ENCODE measurements at places on chromosomes 3 and 15.

- no peaks in the 10 kb centered on the region for H3K27me3 ChIP-seq
- no peak for DNase-seq
- H3K4me3 ChIP-seq, result no peak overlapping the region
Measured at GRCh38 chr3:39065197-39065596, 13.4 kb downstream of the WDR48 start.

DNA sequence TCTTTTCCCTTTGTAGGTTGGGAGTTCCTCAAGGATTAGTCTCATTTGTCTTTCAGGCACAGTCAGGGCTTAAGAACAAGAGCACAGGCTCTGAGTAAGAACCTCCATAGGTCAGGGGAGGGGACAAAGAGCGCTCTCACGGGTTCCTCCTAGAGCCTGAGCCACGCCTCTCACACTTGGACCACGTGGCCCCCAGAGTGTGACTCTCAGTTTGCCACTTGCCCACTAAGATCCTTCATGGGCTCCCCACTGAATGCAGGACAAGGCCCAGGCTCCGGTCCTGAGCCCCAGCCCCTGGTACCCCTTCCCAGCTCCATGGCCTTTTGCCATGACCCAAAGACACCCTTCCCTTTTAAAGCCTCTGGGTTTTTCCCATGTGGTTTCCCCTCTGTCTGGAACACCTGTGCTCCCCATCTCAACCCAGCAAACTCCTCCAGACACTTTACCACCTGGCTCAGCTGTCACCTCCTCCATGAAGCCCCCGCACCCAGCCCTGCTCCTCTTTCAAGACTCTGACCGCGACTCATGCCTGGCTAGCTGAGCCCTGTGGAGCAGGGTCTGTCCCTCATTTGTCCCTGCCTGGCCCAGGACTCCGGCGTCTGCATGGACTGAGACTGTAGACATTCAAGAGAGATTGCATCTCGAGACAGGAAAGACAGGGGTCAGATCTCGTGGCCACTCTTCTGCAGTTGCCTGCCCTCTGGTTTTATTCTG, 32.7 kb downstream of the IQSEC1 start:
- peak; percentile 68 for DNase-seq
- H3K4me1 ChIP-seq, result peaks cover 21% of the 10 kb centered on the region
- H3K27ac ChIP-seq, result peak overlapping the region; percentile 77
- H3K4me3 ChIP-seq, result peak overlapping the region; percentile 57
- H3K36me3 ChIP-seq, result peaks cover 5% of the 10 kb centered on the region
- H3K27me3 ChIP-seq, result no peaks in the 10 kb centered on the region

GRCh38 chr3:121817753-121818152, 17.1 kb downstream of the IQCB1 start:
- H3K27ac ChIP-seq, result peak overlapping the region; percentile 35
- no peak overlapping the region for H3K4me3 ChIP-seq
- peaks cover 30% of the 10 kb centered on the region for H3K36me3 ChIP-seq
- H3K27me3 ChIP-seq, result no peaks in the 10 kb centered on the region
- DNase-seq, result no peak
- peaks cover 66% of the 10 kb centered on the region for H3K4me1 ChIP-seq

DNA sequence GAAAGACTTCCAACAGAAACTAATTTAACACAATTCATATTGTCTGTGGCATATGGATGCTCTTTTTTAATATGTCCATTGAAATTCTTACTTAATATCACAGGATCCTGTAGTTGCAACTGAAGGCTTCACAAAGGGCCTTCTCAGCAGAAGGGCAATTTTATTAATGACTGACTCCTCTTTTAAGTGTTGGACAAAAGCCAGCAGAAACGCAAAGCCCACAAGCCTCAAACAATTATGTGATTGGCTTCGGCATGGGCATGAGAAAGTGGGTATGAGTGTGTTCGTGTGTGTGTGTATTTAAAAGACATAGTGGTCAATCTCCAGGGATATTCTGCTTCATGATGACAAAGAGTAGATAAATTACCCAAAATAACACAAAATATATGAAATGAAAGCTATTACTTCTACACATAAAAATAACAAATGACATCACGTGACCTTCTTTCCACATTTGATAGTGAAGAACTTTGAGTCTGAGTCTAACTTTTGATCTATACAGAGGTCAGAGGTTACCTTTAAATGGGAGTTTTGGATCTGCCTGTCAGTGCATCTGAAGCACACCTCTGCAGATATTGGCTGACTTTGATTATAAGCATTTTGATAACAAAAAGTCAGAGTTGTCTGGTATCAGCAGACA, 496.9 kb downstream of the CADM2 start:
- no peak for DNase-seq
- H3K4me1 ChIP-seq, result no peaks in the 10 kb centered on the region
- no peaks in the 10 kb centered on the region for H3K36me3 ChIP-seq
- H3K27ac ChIP-seq, result no peak overlapping the region
- no peaks in the 10 kb centered on the region for H3K27me3 ChIP-seq

DNA sequence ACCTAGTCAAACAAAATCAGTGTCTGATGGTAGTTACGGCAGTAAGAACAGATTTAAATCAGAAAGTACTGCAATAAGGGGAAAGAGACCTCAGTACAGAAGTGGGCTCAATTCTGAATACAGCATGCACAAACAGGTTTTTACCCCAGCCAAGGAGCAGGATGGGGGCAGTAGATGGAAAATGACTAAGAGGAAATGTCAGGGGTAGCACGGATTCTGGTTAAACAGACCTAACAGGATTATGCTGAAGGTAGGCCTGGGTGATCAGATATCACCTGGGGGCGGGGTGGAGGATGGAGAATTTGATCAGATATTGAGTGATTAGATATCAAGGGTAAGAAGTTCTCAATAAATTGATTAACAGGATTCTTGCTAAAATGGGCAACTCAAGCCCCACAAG, 19.0 kb downstream of the MESD start:
- no peak for DNase-seq
- H3K27ac ChIP-seq, result no peak overlapping the region
- no peak overlapping the region for H3K4me3 ChIP-seq
- no peaks in the 10 kb centered on the region for H3K27me3 ChIP-seq
- peaks cover 11% of the 10 kb centered on the region for H3K36me3 ChIP-seq

DNA sequence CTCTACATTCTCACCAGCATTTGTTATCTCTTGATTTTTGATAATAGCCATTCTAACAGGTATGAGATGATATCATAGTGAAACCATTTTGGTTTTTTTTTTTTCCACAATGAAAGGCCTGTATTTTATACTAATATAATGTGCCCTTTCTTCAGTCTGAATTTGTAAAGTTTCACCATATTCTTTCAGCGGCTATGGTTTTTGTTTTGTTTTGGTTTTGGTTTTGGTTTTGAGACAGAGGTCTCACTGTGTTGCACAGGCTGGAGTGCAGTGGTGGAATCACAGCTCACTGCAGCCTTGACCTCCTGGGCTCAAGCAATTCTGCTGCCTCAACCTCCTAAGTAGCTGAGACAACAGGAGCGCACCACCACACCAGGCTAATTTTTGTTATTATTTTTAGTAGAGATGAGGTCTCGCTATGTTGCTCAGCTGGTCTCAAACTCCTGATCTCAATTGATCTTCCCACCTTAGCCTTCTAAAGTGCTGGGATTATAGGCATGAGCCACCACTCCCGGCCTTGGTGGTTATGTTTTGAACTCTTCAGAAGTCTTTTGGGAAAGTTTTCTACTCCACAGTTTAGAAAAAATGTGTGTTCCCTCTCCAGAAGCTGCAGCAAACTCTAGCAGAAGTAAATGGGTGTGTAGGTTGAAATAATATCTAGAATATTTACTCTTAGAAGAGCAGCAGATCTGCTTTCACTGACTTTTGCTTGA, 110.2 kb upstream of the UMPS start:
- DNase-seq, result no peak
- H3K27ac ChIP-seq, result peak overlapping the region; percentile 88
- H3K36me3 ChIP-seq, result no peaks in the 10 kb centered on the region
- peak overlapping the region; percentile 59 for H3K4me3 ChIP-seq
- peaks cover 6% of the 10 kb centered on the region for H3K27me3 ChIP-seq
- peaks cover 16% of the 10 kb centered on the region for H3K4me1 ChIP-seq

GRCh38 chr15:89794627-89795241, 18.6 kb downstream of the MESP2 start:
- H3K4me1 ChIP-seq, result no peaks in the 10 kb centered on the region
- peaks cover 42% of the 10 kb centered on the region for H3K27me3 ChIP-seq
- H3K4me3 ChIP-seq, result no peak overlapping the region

DNA sequence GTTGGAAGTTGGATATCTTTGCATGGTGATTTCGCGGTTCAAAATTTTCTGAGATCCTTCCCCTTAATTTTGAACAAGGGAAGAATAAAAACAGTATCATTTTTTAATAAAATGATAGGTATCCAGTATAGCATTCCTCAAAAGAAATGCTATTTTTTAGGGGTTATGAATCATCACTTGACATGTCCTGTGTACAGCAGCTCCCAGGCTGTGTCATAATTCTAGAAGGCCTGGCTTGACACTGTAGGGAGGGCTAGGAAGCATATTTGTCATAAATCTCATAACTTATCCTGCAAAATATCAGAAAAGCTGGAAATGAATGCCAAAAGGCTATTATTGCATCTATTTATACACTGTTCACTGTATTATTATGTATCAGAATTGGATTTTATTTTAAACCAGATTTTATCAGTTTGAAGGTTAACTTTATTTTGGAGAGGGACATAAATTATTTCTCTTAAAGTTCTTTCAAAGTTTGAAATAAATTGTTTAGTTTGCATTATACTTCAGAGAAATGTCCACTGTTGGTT, 539.1 kb upstream of the ROBO2 start:
- H3K27me3 ChIP-seq, result no peaks in the 10 kb centered on the region
- no peaks in the 10 kb centered on the region for H3K36me3 ChIP-seq
- no peak overlapping the region for H3K27ac ChIP-seq
- no peak for DNase-seq
- no peak overlapping the region for H3K4me3 ChIP-seq

DNA sequence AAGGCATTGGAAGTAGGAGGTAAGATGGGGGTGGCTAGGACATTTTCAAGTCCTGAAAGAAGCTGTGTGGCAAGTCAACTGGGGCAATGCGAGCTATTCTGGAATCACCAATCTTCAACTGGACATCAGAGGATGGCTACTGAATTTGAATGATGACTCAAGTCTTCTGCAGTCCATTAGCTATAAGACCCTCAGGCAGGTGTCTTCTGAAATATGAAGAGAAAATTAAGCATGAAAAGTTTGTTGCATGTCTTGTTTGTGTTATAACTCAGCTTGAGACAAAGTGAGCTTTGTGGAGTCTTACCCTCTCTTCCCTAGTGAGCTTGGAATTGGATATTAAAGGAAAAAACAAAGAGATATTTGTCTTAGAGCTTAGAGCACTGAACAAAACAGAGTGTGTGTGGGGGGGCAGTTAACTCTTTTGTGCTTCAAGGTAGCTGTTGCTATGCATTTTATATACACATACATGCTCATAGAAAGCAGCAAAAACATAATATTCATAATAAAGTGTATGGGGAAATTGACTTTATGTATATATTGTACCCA, 979.1 kb downstream of the MCTP2 start:
- no peak overlapping the region for H3K4me3 ChIP-seq
- no peaks in the 10 kb centered on the region for H3K4me1 ChIP-seq
- no peaks in the 10 kb centered on the region for H3K36me3 ChIP-seq
- H3K27me3 ChIP-seq, result no peaks in the 10 kb centered on the region
- no peak for DNase-seq

DNA sequence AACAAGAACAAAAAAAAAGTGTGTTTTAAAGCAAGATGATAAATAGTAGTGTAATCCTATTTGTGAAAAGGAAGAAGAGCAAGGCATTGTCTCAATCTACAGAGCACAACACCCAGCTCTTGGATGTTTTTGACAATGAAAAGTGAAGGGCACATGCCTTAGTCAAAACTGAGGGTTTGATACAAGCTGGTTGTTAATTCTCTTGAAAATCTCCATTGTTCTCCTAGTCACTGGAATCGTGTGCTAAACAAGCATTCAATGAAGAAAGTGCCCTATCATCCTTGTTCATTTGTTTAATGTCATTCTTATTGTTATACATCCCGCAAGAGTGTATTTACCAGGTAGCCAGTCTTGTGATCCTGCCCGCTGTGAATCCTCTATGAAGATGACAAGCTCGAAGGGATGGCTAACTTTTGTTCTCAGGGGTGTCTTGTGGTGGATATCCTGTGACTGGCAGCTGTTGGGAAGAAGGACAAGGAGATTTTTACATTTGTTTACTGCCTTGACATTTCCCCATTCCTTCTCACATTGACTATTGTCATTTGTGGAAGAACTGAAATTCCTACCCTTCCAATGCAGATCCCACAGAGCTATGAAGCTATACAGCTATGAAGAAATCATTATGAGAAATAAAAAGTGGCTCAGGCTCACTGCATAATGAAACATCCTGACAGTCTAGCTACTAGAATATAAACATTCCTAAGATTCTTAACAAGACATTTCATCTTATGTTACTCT, 175.9 kb downstream of the VGLL3 start:
- H3K36me3 ChIP-seq, result no peaks in the 10 kb centered on the region
- H3K4me1 ChIP-seq, result no peaks in the 10 kb centered on the region
- no peaks in the 10 kb centered on the region for H3K27me3 ChIP-seq
- no peak for DNase-seq
- H3K27ac ChIP-seq, result no peak overlapping the region
- H3K4me3 ChIP-seq, result no peak overlapping the region

DNA sequence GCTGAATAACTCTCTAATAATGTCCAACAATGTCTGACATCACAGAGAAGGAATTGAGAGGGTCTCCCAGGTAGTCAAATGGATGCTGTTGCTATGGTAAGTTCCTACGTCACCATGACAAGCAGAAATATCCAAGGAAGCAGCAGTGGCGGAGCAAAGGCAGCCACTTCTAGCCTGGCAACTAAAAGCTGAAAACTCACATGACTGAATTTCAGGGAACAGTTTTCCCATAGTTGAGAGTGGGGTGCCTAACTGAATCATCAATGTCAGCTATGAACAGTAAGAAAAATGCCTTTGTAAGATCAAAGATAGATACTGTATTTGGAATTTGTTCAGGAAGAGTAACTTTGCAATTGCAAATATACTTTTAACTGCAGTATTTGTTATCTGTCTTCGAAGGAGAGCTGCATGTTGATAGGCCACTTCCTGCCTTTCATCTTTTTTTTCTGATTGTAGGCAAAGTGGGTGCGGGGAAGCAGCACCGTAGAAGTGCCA, 161.7 kb downstream of the BBX start:
- peak overlapping the region; percentile 4 for H3K27ac ChIP-seq
- peaks cover 3% of the 10 kb centered on the region for H3K36me3 ChIP-seq
- H3K27me3 ChIP-seq, result no peaks in the 10 kb centered on the region
- no peak for DNase-seq
- no peak overlapping the region for H3K4me3 ChIP-seq
- peaks cover 60% of the 10 kb centered on the region for H3K4me1 ChIP-seq

All from effector memory CD8-positive, alpha-beta T cell (primary cell).